ENCODE measurements at places on chromosomes 5 and 9. TPM values are rescaled to one million over a fixed set of nuclear protein-coding genes. Genes with fewer than 3 reads are reported as not detected.

Gene GARIN3
- total RNA-seq, result not detected

Gene CCL28
- 0.95 TPM for total RNA-seq

Gene KCNT1
- not detected for total RNA-seq

Gene PCDHGA3
- total RNA-seq, result 1.2 TPM

Gene GCNT4
- total RNA-seq, result not detected

Gene FRMD3
- 6.1 TPM for total RNA-seq

All from endothelial cell of umbilical vein (primary cell).